Tongue (tissue), 3 donors: ENCODE measurements at places on chromosomes 2 and 18. TPM values are rescaled to one million over a fixed set of nuclear protein-coding genes. Genes with fewer than 3 reads are reported as not detected.

DNA sequence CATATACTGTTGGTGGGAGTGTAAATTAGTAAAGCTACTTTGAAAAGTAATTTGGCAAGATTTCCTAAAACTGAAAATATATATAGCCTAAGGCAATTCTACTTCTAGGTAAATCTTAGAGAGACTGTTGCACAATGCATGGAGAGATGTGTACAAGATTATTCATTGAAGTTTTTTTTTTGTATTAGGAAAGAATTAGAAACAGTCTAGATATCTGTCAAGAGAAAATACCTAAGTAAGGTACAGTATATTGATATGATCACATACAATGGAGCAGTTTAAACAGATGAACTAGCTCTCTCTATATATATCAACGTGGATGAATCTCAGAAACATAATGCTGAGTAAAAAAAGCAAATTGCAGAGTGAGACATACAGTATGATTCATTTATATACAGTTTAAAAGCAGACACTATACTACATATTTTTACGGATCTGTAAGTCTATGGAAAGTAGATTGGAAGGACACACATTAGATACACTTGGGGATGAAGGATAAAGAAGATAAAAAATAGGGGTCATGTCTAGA lies 59.3 kb upstream of the ACVR1 start:
- no peak for DNase-seq

DNA sequence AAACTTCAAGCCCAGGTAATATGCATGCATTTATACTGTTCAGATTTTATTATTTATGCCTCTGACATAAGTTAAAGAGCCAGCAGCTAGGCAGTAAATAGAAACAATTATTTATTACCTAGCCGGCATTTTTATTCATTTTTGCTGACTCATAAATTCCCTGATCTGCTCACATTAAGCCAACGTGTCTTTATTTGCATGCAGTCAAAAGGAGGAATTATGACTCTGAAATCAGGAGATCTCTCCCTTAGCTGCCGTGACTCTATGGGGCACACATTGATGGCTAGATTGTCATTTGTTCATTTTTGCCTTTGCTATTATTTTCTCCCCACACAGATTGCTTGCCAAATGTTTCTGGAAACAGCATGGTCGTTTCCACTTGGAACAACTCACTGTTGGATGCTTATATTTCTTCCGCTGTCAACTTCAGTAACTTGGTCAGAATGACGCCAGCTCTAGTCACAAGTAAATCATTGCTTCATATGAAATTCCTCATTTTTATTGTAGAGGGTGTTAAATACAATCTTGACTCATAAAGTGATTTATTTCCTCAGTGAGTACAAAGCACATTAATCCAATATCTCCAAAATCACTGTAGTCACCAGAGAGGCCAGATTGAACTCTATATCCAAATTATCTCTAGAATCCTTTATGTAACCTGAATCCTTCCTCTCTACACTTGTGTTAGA lies 15.9 kb upstream of the ZBTB14 start:
- no peak for DNase-seq

Gene HOXD8
- total RNA-seq = 2.7 TPM

- DNase-seq = no peak
Observed at GRCh38 chr18:27667064-27667463, 482.0 kb upstream of the CHST9 start.

GRCh38 chr2:179654806-179655205 lies 206.6 kb downstream of the ZNF385B start:
- no peak for DNase-seq
